ENCODE measurements at places on chromosomes 1 and 21.
A peak's percentile ranks its signal among the peaks of the same experiment; 100 is the strongest.

GRCh38 chr1:153001382-153001781 lies at the start of gene SPRR3:
Gene SPRR3 (plus strand): TSS chr1:153001749. CDS start chr1:153003021, 1,272 bp downstream.
- DNase-seq: no peak

DNA sequence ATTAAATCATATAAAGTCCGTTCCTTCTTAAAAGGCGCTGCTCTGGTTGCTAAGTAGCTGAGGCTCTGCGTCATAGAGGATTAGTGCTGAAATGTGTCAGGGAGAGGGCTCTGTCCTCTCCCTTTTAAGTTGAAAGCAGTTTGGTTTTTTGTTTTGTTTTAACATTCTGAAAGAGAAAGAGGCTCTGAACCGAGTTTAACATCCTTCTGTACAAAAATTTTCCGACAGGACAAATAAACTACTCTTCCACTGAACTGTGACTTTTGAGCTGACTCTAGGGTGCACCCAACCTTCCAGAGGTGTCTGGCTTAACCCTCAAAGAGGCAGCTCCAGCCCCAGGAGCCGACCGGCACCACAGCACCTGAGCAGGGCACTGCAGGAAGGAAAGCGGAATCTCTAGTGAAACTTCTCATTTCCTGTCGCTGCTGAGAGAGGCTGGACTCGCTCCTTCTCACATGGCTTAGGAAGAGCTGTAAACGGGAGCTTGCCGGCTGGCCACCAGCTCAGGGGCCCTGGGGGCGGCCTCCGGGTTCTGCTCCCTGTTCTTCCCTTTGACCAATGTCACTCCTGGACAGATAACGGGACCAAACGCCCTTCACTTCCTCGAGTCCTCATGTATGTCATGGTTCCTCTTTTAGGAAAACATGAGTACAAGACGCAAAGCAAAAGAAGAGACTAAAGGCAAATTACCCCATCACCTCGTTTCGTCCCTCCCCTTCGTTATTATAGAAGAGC lies 1.2 kb downstream of the VAV3 start:
- DNase-seq: no peak

GRCh38 chr1:56389813-56390212 lies 189.6 kb downstream of the PLPP3 start:
- no peak for DNase-seq

- no peak for DNase-seq
Observed at GRCh38 chr1:244473059-244473605, 12.1 kb downstream of the CATSPERE start.

- DNase-seq: peak; percentile 1
Observed at GRCh38 chr1:97632075-97632474, 288.8 kb downstream of the DPYD start.

DNA sequence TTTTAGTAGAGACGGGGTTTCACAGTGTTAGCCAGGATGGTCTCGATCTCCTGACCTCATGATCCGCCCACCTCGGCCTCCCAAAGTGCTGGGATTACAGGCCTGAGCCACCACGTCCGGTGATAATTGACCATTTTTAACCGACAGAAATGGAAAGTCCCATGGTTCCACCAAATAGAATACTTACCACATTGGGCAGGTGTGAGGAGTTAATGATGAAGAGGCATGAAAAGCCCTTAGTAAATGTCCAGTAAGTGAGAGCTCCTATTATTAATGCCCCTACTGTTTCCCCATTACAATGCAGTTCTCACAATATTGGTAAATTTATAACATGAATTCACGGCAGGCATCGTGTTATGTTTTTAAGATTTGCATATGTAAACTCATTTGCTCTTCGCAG lies 8.1 kb upstream of the GCLM start:
- DNase-seq: no peak

DNA sequence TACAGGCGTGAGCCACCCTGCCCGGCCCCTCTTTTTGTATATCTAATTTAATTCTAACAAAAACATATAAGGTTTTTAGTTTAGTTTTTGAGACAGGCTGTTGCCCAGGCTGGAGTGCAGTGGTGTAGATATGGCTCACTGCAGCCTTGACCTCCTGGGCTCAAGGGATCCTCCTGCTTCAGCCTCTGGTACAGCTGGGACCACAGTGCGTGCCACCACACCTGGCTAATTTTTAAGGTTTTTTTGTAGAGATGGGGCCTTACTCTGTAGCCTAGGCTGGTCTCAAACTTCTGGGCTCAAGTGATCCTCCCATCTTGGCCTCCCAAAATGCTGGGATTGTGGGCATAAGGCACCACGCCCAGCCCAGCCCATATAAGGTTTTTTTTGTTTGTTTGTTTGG lies 18.8 kb downstream of the ENSA start:
- DNase-seq: no peak

DNA sequence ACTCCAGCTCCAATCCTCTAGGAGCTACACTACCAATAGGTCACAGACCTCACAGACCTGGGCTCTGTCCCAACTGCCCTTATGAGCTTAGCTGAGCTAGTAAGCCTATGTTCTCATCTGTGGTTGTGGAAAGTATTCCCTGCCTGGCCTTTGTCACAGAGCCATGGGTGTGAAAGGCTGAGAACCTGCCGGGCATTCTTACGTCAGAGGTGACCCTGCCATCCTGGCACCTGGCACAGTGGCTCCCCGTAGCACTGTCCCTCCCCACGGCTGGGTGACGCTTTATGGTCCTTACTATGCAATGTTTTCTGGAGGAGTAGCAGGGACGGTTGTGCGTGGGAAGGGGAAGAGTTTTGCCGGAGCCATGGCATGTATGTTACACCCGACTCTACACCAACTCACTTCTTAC lies 3.5 kb downstream of the TNFRSF1B start:
- no peak for DNase-seq

GRCh38 chr1:10057343-10057742 lies 24.6 kb downstream of the UBE4B start:
- DNase-seq: no peak

DNA sequence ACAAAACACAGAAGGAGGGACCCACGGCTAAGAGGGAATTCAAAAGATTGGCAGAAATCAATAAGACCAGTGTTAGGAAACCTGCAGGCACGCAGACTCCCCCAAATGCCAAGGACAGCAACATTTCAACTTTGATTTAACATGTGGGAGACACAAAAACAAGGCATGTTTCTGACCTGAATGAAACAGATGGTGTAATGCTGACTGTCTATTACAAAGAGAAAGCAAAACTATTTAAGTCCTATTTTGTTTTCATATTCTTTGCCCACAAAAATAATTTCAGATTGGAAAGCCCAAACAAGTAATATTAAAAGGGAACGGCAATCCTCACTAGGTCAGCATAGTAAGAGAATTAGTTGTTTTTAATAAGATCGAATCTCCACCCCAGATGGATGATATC lies 107.9 kb downstream of the S1PR1 start:
- DNase-seq: no peak

DNA sequence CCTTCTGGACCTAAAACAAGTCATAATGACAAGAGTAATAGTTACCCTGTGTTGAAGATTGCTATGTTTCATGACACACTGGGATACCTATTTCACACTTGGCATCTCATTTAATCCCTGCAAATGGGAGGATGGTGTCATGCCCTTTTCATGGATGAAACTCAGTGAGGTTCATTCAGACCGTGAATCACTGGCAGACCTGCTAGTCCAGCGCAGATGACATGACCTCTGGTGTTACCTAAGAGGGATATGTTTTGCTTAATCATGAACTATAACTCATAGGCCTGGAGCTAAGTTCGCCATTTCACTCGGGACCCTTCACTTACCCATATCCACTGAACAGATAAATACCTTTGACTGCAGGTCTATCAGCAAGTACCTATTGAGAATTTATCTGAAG lies 286.6 kb upstream of the FMN2 start:
- no peak for DNase-seq

DNA sequence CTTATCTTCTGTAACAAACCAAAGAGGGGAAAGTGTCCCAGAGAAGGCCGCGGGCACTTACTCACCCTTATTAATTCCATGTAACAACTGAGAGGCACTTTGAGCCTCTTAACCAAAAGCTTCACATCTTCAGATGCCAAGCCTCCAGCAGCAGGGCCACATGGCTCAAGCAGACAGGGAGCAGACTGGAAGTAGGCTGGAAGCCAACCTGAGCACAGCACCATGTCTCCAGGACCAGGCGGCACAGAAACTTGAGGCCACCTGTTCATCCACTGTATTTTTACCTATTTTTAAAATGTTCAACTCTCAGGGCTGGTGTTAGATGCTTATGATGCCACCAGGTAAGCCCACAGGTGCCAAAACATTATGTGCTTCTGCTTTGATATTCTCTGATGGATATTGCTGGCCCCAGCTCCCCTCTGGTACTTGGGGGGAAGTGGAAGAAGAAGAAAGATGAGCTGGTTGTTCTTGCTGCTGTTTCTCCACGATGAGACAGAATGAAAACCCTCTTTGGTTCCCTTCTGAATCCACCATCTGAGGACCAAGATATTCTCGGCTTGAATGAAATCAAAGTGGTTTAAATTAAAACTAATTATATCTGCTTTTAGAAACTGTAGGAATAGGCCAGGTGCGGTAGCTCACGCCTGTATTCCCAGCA lies 30.6 kb upstream of the SDE2 start:
- DNase-seq: no peak

DNA sequence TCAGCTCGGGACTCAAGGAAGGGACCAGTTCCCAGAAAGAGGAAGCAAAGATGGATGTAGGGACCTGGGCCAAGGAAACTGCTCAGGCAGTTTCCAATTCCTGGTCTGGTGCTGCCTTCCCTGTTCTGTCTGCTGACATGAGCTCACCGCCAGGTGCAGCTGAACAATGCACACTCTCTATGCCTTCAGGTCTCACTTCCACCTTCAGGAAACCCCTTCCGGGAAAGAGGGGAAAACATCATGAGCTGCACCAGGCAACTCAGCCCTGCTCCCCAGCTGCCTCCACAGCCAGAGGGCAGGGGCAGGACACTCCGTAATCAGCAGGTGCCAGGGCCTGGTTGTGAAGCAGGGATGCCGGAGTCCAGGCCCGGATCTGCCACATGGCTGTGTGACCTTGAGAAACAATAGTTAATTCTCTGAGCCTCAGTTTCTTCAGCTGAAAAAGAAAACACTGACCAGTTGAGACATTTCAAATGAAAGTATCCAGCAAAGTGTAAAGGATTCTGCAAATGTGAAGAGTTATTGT lies 27.8 kb downstream of the SMIM12 start:
- DNase-seq: no peak

- DNase-seq: no peak
Observed at GRCh38 chr1:245915841-245916240, 591.2 kb downstream of the SMYD3 start.

DNA sequence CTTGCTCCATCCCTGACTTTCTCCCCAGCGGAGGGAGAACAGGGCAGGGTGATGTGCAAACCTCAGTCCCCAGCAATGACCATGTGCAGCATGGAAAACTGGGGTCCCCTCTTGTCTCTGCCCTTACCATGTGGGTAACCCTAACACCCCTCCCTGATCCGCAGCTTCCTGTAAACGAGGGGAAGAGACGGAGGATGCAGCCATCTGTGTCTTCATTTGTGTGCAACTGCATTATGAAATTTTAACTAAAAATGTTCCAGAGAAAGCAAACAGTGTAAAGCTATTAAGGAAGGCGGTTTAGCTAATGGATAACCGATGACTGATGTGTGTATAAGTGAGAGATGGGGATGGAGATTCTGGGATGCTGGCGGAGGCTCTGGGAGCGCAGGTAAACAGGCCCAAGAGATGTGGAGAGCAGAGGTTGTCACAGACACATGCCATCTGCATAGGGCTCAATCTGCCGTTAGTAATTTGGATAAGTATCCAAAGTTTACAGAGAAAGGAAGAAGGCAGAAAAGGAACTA lies 206.6 kb downstream of the DSCAM start:
- DNase-seq: no peak

GRCh38 chr1:116308276-116308675 lies 64.8 kb upstream of the ATP1A1 start:
- DNase-seq: no peak
